ENCODE measurements at places on chromosomes 1 and 21. TPM values are rescaled to one million over a fixed set of nuclear protein-coding genes. Genes with fewer than 3 reads are reported as not detected.

GRCh38 chr1:184971522-184972265, 2.6 kb downstream of the NIBAN1 start:
- no peak for DNase-seq

DNA sequence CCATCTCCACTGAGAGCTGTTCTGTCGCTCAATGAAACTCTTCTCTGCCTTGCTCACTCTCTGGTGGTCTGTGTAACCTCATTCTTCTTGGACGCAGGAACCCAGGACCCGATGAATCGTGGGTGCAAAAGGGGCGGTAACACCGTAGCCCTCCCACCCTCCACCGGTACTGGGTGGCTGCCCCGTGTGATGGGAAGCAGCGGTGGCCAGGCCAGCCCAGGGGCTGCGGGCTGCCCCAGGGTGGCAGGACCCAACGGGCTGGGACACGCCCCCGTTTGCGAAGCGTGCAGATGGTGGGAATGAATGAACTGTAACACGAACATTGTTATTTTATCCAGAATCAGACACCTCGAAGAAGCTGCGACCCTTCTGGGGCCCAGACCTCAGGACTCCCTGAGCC, 92.3 kb upstream of the BACE2 start:
- no peak for DNase-seq

DNA sequence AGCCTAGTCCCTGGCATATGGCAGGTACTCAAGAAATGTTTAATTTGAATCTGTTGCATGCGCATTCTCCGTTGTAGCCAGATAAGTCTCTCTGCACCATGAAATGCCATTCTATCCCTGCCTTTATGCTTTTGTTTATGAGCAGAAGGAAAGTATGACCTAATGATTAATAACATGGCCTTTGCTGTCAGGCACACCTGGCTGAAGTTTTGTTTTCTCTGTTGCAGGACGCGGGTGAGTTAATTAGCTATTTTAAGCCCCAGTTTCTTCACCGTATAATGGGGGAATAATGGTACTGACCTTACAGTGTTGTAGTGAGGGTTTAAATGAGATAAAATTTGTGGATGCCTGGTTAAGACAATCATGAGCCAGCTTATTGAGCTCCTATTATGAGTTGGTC, 87.7 kb downstream of the ST6GALNAC3 start:
- no peak for DNase-seq

DNA sequence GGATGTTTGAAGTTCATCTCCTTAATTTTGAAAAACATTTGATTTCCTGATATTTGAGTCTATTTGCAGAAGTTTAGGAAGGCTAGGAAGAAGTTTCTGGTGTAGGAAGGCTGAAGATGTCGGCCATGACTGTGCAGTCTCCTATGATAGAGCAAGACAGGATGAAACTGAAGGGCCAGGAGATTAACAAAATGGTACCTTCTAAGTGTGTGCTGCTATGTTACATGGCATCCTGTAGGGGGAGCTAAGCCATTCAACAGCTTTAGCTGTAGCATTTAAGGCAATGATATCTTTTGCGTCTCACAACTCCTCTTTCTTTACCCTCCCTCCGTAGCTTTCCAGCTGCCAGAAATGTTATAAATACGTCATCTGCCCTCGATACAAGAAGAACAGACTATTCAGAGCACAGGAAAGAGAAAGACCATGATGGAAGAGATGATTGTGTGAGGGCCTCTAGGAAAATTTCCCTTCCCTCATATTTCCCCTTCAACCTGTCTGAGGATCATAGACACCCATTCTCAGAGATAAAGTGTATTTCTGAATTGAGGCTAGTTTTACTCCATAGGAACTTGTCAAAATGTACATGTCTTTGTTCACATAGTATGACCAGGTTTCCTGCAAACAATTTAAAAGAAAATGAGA, 61.1 kb downstream of the XCL1 start:
- DNase-seq = no peak

DNA sequence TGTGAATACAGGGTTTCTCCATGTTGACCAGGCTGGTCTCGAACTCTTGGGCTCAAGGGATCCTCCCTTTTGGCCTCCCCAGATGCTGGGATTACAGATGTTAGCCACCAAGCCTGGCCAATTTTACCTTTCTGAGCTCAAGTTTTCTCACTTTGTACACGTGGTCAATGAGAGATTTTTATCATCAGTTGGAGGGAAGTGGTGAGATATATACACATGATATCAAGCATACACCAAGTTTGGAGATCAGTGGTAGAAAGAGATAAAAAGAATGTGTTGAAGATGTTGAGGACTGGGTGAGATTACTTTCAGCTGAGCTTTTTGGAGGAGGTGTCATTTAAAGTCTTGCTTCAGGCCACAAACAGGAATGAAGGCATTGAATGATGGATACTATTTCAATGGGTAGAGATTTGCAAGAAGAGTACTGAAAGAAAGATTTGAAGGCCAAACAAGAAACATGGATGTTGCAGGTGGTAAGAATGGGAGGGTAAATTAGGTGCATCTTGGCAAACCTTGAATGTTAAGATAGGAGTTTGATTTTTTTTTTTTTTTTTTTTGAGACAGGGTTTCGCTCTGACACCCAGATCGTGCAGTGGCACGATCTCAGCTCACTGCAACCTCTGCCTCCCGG, 3.0 kb upstream of the SESN2 start:
- DNase-seq = no peak

DNA sequence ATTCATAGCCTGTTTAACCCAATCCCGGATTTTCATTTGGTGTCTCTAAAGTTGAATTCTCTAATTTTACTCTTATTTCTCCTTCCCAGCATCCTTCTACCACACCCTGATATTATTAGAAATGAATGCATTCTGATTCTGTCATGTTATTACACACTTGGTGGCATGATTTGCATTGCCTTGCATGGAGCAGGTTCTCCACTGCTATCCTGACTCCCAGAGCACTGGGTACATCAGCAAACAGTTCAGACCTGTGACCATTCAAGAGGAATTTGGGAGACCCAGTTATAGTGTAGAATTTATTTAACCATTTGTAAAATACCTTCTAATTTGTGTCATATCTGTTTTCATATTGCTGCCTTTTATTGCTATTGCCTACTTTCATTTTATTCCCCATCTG, 2.6 kb downstream of the LRRC8B start:
- DNase-seq = no peak

DNA sequence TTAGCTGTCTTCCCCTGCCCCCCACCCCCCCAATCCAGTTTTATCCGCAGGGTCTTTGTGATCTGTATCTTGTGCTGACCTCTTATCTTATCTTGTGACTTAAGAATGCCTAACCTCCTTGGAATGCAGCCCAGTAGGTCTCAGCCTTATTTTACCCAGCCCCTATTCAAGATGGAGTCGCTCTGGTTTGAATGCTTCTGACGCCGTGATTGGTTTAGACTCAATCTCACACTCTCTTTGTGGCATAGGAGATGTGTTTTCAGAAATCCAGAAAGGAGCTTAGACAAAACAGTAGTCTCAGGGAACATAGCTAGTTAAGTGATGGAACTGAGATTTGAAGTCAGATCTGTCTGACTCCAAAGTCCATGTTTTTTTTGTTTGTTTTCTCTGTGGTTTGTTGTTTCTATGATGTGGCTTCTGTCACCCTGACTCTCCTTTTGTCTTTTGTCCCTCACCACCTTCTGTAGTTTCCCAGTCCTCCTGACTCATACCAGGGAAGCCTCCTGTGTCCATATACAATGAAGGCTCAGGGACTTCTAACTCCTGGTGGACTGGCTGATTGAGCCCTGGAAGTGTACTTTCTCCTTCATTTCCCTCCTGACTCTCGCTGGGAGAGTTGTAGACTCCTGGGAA, 18.1 kb upstream of the USP24 start:
- no peak for DNase-seq

DNA sequence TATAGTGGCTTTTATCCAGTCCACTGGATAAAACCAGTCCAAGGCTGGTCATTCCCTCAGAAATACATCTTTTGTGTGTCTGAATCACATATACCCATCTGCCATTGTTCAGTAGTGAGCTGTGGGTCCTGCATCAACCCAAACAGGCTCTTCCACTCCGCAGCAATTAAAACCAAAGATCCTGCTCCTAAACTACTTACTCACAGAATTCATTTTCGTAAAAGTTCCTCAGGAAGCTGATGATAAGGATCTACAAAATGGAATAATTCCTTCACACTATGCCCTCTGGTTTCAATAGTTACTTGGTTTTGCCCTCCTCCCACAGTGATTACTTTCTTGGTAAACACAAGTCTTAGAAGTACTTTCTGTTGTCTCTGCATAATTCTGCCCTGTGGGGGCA, 5.1 kb upstream of the MFSD2A start:
- no peak for DNase-seq

GRCh38 chr1:27007909-27008582, 4.6 kb downstream of the TENT5B start:
- DNase-seq = no peak

- no peak for DNase-seq
These were observed 1.6 kb upstream of the IFNGR2 start for GRCh38 chr21:33401630-33401992.

DNA sequence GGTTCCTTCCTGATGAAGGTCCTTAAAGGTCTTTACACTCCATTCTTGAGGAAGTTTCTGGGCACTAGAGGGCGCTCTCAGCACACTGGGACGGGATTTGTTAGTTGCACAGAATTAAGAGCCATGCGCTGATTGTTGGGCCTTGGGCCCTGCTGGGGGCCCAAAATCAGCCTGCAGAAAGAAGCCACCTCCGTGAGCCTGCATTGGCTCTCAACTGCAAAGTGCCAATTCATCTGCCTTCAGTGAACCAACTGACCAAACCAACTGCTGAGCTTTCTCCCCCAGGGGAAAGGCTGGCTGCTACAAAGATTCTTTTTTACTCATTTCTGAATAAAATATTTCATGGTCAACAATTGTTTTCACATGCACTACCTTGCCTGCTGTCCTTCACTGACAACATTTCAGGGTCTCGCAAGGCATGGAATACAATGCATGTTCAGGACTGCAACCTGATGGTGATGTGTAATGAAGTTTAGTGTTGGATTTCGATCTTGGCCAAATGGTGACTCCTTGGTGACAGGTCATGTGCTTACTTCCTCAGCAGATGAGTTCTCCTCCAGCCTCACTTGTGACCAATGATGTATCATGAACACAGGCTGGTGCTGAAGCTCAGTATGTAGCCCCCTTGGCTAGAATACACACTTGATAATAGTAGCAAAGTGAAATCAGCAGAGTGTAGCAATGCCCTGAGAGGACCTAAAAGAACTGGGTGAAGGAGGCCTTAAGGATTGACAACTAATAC, 45.7 kb upstream of the PRDX6 start:
- peak; percentile 90 for DNase-seq

- DNase-seq = no peak
These were observed 66.1 kb downstream of the TENT5C start for GRCh38 chr1:117671781-117672501.

GRCh38 chr1:189350983-189351616, 1126.6 kb downstream of the BRINP3 start:
- DNase-seq = no peak

GRCh38 chr1:918353-918752, 5.4 kb upstream of the SAMD11 start:
- no peak for DNase-seq

- DNase-seq = no peak
These were observed at the start of gene CHRM3 for GRCh38 chr1:239386453-239387303. Gene CHRM3, plus strand, starts transcription at chr1:239386568. Its CDS starts 520,884 bp downstream, at chr1:239907452.

GRCh38 chr1:98078596-98078995, 157.8 kb upstream of the DPYD start:
- no peak for DNase-seq

GRCh38 chr1:66355756-66356155, 178.2 kb upstream of the SGIP1 start:
- DNase-seq = no peak

DNA sequence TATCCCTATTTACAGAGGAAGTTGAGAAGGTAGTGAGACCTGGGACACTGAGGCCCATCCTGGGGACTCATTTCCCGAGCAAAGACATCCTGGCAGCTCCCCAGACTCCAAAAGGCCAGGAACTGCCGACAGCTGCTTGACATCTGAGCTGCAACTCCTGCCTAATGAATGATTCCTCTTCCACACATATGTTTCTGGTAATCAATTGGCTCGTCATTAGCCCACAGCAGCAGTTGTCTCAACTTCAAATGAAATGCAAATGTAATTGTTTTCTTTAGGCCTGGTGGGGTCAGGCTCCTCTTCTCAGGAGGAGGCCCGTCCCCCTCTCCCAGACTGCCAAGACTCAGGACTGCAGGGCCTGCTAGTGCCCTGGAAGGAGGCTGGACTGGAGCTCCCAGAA, 61.8 kb upstream of the DISP3 start:
- no peak for DNase-seq

DNA sequence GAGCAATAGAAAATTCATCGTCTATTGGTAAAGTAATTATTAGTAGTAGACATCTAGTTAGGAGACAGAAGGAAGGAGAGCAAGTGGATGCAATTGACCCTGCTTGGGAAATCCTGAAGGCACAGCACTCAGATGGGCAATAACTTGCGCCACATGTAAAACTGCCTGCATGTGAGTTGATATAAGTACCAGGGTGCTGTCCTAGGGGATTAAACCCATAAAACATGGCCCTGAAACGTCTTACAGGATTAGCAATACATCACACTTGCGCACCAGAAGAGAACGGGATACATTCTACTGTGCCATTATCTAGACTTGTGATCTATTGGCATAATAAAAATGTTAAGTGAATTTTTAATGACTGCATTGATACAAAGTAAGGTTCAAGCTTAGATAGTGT, 277.5 kb upstream of the LYPLAL1 start:
- DNase-seq = no peak

- no peak for DNase-seq
These were observed 73.5 kb upstream of the TMPRSS15 start for GRCh38 chr21:18477043-18477442.

- DNase-seq = no peak
These were observed 114.4 kb downstream of the CASZ1 start for GRCh38 chr1:10682108-10682445.

GRCh38 chr1:150813028-150813707, 5.1 kb upstream of the CTSK start:
- no peak for DNase-seq

GRCh38 chr21:42677339-42678321, 24.2 kb downstream of the PDE9A start:
- DNase-seq = no peak

The TRNP1 gene
- 0.76 TPM for total RNA-seq

The F3 gene
- total RNA-seq = 0.53 TPM

The PRELP gene
- total RNA-seq = 0.03 TPM

The CAPN2 gene
- 19.2 TPM for total RNA-seq

The NPHS2 gene
- not detected for total RNA-seq

The F11R gene
- 7.3 TPM for total RNA-seq
